ENCODE measurements at places on chromosomes 7 and 10.

GRCh38 chr10:122062831-122063674 is 74.1 kb downstream of the TACC2 start:
- DNase-seq: peak; percentile 82

DNA sequence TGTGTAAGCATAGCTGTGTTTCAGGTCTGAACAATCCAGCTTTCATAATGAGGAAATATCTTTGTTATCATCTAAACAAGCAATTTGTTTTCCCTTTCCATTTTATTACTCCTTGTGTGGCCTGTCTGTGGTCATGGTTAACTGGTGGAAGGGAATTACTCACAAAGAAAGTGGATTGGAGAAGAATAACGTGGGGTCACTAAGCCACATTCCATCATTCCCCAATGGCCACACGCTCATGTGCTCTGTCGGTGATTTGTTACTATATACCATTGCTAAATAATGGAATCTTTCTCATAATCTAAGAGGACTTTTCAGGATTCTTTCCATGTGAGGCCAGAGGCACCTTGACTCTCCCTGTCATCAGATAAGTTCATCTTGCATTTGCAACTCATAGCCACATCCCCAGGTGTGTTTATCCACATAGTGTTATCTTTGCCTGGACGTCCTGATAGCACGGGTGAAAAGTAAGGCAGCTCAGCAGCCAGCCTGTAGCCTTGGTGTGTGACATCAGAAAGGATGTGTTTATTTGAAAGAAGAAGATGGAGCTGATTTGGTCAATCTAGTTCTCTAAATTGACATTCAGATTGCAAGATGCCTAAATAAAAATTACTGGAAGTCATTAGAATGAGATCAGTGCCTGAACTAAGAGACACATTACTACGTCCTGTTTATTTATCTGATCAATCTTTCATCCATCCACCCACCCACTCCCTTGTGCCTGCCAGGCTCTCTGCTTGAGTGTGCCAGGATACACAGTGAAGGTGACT is 128.9 kb downstream of the CELF2 start:
- peak; percentile 16 for DNase-seq

DNA sequence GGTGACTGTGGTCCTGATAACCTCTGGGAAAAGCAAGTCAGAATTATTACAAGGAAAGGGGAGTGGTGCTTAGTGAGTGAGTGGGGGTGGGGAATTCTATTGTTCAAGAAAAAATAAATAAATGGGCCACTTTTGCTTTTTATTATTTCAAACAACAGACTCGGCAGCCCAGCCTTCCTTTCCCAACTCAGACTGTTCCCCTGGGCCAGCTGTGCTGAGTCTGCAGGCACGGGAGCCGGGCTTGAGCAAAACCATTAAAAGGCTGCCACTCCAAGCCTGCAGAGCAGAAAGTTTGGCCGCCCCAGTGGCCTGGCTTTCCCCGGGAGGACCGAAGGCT is 90.0 kb downstream of the PLXNA4 start:
- no peak for DNase-seq

DNA sequence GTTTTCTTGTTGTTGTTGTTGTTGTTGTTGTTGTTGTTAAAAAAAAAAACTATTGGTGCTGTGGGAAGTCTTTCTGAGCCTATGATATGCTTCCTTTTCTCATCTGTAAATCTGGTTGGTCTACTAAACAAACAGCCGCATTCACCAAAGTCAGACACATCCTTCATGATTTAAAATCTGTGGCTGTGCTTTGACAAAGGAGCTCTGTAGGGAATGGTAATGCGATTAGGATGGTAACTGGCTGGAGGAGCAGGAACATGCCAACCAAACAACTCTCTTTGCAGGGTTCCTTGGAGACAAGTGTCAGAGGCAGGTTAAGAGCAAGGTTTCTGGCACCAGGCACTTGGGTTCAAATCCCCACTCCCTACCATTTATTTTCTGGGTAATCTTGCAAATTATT is 14.9 kb upstream of the SP4 start:
- DNase-seq: no peak

- DNase-seq: no peak
Measured at GRCh38 chr10:12780634-12781601, 220.6 kb downstream of the CCDC3 start.

DNA sequence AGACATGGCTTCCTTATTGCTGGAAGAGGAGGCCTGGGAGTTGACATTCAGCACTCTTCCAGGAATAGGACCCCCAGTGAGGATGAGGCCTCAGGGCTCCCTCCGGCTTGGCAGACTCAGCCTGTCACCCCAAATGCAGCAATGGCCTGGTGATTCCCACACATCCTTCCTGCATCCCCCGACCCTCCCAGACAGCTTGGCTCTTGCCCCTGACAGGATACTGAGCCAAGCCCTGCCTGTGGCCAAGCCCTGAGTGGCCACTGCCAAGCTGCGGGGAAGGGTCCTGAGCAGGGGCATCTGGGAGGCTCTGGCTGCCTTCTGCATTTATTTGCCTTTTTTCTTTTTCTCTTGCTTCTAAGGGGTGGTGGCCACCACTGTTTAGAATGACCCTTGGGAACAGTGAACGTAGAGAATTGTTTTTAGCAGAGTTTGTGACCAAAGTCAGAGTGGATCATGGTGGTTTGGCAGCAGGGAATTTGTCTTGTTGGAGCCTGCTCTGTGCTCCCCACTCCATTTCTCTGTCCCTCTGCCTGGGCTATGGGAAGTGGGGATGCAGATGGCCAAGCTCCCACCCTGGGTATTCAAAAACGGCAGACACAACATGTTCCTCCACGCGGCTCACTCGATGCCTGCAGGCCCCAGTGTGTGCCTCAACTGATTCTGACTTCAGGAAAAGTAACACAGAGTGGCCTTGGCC is 4.3 kb downstream of the PGAM2 start:
- DNase-seq: no peak

DNA sequence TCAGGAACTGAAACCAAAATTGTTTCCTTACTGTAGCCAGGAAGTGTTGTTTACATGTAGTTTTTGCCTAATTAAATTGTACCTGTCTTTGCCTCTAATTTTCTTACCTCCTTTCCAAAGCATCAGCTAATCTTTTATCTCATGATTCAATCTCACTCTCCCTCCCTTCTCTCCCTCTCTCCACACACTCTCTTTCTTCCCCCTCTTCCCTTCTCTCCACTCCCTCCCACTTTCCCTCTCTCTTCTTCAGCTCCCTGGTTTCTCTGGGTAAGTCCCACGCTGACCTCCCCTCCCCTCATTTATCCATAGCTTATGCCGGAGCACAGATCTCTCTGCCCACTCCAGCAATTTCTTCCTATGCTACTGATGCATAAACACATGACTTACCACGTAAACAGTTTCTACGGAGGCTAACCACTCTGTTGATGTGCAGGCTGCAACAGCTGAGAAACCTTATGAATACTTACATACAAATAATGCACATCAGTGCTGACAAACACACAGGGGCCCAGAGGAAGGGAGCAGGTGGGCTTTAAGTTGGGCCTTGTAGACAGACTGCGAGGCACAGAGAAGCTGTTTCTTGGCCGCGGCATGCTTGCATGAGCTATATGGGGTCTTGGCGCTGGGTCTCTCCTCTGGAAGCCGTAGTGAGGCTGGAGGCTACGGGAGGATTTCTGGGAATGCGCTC is 174.4 kb upstream of the PLXNA4 start:
- DNase-seq: no peak

GRCh38 chr7:13551503-13551902 is 438.0 kb downstream of the ETV1 start:
- DNase-seq: no peak

DNA sequence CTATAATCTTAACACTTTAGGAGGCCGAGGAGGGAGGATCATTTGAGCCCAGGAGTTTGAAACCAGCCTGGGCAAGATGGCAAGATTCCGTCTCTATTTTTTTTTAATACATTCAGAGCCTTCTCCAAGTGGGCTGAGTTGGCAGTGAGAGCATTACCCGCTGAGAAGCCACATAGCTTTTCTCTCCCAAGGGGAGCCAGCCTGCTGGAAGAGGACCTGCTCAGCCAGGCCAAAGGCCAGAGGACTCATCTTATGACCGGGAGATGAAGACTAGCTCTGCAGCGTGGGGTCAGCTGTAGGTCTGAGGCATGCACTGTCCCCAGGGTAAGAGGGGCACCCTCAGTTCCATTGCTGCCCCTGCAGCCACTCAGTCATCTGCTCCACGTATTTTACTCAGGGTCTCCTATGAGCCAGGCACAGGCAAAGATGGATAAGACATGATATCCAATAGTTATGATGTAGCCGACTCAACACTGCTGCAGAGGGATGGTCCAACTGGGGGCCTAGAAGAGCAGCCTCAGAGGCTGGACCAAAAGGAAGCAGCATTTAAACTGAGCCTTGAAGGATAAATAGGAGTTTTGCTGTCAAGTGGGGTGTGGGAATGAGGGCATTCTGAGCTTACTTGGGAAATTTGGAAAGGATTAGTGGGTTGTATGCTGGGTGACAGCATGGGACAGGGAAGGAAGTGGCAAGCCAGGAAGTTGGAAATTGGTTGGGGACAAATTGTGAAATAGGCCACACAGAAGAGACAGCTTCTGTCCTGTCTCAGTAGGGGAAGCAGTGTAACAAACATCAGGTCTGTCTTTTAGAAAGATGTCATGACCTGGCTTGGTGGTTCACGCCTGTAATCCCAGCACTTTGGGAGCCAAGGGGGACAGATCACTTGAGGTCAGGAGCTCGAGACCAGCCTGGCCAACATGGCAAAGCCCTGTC is 1.6 kb upstream of the MARVELD1 start:
- no peak for DNase-seq

- DNase-seq: peak; percentile 44
Measured at GRCh38 chr10:24513155-24513554, 210.5 kb downstream of the ARHGAP21 start.

Data from EL (cell line).